Femur (tissue), 1 donor: ENCODE measurements at places on chromosomes 3 and 15.

DNA sequence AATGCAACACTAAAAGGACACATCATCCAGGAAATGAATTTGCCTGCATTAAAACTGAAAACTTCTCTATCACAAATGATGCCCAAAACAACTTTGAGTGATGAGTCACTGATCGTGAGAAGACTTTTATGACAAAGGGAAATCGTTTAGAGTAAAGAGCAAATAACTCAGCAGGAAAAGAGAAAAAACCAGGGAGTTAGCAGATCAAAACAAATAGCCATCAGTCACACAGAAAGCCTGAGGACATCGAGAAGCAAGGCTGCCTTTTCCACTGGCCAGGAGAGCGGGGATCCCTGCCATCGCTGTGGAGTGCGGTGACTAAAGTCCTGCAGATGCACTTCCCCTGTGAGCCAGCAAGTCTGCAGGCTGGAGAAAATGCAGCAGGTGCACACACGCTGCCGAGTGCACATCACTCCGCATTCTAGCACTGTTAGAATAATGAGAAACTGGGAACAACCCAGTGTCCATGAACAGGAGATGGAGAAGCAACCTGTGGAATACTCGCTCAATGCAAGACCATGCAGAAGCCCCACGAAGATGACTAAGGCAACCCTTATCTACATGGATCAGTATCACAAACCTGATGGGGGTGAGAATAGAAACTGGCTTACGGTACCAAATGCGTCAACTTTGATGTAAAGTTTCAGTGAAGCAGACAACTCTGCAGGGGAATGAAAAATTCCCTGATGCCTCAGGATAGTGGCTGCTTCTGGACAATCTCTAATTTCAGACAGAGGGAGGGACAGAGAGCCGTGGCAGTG, 86.4 kb downstream of the NSMCE3 start:
- no peak for DNase-seq

DNA sequence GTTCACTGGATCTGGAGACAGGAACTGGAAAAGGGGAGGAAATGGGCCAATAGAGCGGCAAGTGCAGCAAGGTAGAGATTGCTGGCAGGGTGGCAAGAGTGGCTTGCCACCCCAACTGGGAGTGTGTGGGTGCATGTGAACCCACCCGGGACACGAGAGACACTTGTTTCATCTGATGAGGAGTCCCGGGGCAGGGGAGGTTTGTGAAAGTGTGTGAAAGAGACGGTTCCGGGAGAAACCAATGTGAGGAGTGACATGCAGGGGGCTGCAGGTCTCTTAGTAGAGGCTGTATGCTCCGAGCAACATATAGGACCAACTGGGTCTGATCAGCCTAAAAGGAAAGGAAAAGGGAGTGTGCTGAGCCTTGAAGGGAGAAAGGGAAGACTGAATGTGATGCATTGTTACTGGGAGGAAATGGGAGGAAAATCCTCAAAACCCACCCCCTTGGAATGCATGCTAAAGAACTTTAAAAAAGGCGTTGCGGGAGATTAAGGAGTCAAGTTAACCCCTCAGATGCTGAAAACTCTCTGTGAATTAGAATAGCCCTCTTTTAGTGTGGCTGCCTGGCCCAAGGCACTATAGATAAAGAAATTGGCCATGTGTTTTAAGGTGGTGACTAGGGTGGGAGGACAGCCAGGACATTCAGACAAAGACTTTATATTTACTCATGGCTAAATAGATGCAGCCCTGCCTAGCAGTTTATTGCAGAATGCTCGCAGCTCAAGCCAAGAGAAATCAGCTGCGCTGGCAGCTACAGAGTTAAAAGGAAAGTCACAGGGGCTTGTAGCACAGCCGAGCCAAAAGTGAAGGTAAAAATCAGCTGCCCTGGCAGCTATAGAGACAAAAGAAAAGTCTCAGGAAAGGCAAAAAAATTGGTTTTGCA, 9.1 kb upstream of the SLC9C1 start:
- peak; percentile 28 for DNase-seq

- no peak for DNase-seq
These were observed 4.5 kb upstream of the CLN6 start for GRCh38 chr15:68234060-68234459.

- no peak for DNase-seq
These were observed 483.6 kb downstream of the GBE1 start for GRCh38 chr3:81277853-81278252.

GRCh38 chr15:42508263-42508690, 12.8 kb downstream of the SNAP23 start:
- DNase-seq = no peak

DNA sequence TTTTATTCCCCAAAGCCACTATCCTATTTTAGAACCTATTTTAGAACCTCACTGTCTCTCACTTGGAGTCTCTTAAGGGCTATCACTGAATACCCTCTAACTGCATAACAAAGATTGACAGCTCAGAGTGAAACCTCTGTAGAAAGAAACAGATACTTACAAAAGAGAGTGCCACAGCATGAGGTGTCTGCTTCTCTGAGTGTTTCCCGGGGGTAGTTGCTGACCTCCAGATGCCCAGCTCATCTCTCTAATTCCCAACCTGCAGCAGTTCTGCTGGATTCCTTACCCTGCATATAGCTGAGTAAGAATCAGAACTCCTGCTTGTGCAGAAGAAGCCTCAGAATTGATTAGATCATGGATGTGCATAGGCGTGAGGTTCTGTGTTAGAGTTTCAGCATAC, 34.5 kb downstream of the P3H2 start:
- no peak for DNase-seq

DNA sequence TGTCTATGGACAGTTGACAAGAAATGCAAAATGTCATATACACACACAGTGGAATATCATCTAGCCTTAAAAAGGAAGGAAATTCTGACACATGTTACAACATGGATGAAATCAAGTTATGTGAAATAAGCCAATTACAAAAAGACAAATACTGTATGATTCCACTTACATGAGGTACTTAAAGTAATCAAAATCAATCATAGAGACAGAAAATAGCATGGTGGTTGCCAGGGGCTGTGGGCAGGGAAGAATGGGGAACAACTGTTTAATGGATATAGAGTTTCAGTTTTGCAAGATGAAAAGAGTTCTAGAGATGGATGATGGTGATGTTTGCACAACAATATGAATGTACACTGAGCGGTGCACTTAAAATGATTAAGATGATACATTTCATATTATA, 613.8 kb upstream of the ZNF385D start:
- no peak for DNase-seq

DNA sequence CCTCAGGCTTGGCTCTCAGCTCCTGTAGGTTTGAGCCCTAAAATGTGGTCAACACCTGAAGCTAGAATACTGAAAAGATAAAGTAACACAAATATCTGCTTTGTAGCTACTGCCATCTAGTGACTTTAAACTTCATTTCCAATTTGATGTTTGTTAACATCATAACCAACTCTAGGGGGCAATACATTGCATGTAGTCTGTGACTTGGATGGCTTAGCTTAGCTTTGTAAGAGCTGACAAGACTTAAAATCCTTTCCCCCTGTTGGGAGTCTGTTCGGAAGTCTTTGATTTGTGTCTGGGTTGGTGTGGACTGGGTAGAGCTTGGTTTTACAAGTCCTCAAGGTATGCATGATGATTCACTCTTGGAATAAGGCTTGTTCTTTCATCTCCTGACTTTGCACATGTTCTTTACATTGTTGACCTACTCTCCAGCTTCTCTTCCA, 51.7 kb downstream of the SCN11A start:
- no peak for DNase-seq

- DNase-seq = no peak
These were observed 136.2 kb downstream of the RTP4 start for GRCh38 chr3:187504435-187504834.

GRCh38 chr3:11076711-11077110, 77.6 kb upstream of the HRH1 start:
- no peak for DNase-seq

DNA sequence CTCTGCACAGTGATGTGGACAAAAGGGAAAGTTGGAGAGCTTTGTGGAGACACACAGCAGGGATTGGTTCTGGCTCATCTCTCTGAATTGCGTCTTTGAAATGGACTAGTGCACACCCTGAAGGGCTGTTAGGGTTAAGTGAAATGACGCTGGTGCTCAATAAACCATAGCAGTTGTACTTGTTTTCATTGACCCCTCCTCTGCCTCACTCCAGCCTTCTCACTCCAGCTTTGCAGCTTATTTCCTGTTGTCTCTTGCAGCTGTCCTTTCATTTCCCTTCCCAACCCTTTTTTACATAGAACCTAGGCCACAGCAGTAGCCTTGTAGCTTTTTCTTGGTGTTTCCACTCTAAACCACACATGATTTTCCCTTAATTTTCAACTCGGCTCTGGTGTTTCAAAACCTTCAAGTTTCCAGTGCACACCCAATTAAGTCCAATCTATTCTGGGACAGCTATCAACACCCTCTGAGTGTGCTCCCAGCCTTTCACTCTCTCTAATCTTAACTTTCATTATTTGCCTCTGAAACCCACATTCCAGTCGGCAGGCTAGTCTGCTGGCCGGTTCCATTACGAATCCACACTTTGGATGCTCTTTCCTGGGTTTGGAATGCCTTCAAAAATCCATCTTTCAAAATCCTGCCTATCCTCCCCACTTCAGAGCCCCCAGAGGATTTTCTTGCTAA, 6.4 kb downstream of the C3orf52 start:
- DNase-seq = no peak

GRCh38 chr15:56959318-56959648, 40.8 kb downstream of the TCF12 start:
- DNase-seq = no peak

DNA sequence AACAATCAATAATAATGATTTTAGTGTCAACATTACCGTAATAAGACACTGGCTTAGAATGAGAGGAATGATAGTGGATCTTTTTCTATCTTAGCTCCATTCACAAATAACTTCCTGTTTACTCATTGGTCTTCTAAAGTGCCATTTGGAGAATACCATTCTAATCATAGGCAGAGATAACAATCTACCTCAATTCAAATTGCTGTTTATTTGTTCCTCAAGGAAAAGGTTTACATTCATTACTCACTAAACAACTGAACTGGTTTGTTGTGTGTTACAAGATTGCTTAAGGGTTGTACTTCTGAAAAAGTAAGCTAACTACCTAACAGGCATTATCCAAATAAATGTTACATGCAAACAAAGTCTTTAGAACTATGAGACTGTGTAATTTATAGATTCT, 8.1 kb upstream of the PCOLCE2 start:
- DNase-seq = no peak

- DNase-seq = no peak
These were observed 28.6 kb upstream of the SEMA3F start for GRCh38 chr3:50126287-50127211.

DNA sequence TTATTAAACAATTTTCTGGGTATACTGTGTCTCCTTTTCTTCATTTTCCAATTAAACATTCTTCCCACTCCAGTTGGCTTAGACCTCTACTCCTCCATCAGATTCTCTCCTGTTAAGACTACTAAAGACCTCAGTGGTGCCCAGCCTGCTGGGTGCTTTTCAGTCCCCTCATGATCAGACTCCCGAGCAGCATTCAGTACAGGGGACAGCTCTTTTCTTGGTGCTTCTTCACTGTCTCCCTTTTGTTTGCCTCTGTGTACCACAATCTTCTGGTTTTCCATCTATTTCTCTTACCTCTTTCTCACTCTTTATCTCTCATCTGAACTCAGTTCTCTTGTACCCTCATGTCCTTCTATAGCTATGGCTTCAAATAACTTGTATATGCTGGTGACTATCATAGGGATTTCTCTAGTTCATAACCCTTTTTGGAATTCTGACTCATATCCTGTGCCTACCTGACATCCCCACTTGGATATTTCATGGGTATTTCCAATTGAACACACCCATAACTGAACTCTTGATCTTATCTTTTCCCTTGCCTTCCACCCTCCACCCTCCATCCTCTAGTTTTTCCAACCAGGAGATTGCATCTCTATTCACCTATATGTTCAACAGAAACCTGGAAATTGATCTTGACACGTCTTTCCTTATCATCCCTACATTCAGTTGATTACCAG, 55.6 kb upstream of the ABHD10 start:
- DNase-seq = no peak

- no peak for DNase-seq
These were observed 24.5 kb upstream of the GABRA5 start for GRCh38 chr15:26842391-26842790.

- no peak for DNase-seq
These were observed 175.1 kb upstream of the ATP11B start for GRCh38 chr3:182618085-182618732.

DNA sequence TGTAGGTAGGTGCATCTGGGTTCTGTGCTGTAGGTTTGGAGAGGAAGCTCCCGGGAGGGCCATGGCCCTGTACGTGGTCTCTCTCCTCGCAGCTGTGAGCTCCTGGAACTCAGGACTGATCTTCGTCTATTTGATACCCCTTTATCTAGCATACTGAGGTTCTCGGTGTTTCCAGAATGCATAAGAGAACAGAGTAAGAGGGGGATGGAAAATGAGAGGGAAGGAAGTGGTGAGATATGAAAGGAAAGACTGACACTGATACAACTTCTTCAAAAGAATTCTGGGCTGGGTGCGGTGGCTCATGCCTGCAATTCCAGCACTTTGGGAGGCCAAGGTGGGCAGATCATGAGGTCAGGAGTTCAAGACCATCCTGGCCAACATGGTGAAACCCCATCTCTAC, 90.7 kb downstream of the CHRD start:
- no peak for DNase-seq

DNA sequence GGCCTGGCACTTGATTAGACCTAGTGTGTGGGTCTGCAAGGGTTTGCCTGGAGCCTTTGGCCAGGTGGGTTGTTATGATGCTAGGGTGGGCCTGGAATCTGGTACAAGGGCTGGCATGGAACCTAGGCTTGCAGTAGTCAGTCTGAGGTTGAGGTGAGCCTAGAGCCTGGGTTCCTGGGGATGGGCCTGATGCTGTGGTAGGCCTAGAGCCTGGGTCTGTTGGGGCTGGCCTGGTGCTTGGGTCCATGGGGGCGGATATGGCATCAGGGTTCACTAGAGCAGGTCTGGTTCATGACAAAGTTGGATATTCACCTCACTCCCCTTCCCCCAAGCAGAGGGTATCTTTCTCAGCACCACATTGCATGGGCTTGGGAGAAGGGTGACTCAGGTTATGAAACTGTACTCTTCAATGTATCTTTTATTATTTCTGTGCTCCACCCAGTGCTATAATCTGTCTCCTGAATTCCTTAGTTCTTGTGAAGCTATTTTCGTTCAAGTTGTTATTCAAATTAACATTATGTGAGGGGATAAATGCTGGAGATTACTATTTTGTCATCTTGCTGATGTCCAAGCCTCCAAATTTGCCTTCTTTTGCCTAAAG, 274.4 kb downstream of the NFKBIZ start:
- no peak for DNase-seq

DNA sequence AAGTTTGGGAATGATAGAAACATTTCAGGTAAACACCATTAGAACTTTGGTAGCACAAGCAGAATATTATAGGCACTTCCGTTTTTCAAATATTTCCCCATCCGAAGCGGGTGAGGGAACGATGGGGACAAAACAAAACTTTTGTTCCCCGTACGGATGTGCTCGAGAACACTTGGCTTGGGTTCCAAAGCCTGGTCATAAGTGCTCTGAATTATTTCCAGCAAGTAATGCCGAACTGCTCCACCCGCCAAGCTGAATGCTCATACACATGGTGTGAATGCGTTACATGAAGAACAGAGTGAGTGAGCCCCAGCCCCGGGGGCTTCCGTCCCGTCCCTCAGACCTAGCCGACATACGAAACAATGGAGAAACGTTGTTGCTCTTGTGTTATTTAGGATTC, 438.2 kb upstream of the ARRDC4 start:
- peak; percentile 23 for DNase-seq

- no peak for DNase-seq
These were observed 1588.2 kb downstream of the SI start for GRCh38 chr3:163490119-163490518.

GRCh38 chr3:183377307-183377959, 51.0 kb downstream of the MCF2L2 start:
- DNase-seq = no peak
